ENCODE measurements at places on chromosomes 3 and 15.

GRCh38 chr15:78937132-78937739 is 7.6 kb downstream of the CTSH start:
- no peak for DNase-seq

DNA sequence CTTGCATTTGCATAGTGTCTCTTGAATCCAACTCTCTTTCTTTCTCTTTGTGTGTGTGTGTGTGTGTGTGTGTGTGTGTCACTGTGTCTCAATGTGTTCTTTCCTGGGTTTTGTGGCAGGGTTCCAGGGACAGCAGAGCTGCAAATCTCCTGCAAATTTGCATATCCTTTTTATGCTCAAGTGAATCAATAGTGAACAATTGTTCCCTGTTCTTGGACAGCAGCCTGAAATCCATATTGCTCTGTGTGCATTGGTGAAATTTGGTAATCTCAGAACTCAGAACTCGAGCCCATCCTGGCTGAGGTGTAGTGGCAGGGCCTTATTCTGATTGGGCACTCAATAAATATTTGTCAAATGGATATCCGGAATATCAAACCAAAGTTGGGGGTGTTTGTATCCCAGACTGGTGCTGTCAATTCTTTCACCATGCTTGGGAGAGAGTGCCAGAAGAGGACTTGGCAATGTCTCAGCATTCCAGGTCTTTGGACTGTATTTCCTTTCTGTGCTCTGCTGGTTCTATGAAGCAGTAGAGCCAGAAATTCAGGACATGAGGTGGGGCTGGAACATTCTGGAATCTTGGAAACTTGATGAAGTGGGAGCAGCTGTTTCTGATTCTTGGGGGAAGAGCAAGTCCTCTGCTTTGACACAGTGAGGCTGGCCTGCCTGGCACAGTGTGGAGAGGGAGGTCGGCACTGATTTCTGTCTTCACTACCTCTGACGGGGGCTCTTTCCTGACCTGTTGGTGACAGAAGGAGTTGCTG is 380.6 kb upstream of the C2CD4B start:
- DNase-seq: no peak

GRCh38 chr3:151439652-151440125 is 21.2 kb downstream of the IGSF10 start:
- DNase-seq: peak; percentile 15

DNA sequence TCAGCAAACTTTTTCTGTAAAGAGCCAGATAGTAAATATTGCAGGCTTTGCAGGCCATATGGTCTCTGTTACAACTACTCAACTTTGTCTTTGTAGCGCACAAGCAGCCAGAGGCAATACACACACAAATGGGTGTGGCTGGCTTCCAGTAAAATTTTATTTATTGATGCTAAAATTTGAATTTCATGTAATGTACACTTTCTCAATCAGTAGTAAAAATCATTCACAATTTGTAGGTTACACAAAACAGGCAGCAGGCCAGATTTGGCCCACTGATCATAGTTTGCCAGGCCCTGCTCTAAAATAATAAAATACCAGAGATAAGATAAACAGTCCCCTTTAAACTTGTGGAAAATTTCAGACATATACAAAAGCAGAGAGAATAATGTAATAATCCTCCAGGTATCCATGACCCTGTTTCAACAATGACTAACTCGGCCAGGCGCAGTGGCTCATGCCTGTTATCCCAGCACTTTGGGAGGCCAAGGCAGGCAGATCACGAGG is 330.3 kb downstream of the SHQ1 start:
- no peak for DNase-seq

GRCh38 chr3:169673521-169673920 is 10.0 kb upstream of the MECOM start:
- no peak for DNase-seq

DNA sequence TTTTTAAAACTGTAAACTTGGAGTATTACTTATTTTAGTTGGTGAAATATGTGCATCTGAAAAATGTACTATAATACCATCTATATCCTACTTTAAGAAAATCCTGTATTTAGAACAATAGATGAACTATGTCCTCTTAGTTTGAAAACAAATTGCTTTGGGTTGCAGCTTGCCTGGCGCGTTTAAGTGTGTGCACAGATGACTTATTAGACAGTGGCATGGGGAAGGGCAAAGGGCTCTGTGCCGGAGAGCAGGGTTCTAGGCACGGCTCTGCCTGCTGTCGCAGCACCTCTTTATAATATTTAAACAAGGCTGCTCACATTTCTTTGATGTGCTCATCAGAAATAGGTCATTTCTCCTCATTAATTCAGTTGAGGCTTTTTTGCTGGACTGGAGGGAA is 10.0 kb downstream of the PXK start:
- no peak for DNase-seq

GRCh38 chr3:164040991-164041390 is 1037.3 kb downstream of the SI start:
- DNase-seq: no peak

GRCh38 chr3:9314796-9315195 is 48.1 kb upstream of the THUMPD3 start:
- no peak for DNase-seq

- no peak for DNase-seq
Measured at GRCh38 chr3:37902674-37903073, 41.0 kb downstream of the CTDSPL start.

GRCh38 chr3:52442409-52443267 is 2.3 kb downstream of the SEMA3G start:
- no peak for DNase-seq

- no peak for DNase-seq
Measured at GRCh38 chr3:23254835-23255234, 51.7 kb downstream of the UBE2E2 start.

DNA sequence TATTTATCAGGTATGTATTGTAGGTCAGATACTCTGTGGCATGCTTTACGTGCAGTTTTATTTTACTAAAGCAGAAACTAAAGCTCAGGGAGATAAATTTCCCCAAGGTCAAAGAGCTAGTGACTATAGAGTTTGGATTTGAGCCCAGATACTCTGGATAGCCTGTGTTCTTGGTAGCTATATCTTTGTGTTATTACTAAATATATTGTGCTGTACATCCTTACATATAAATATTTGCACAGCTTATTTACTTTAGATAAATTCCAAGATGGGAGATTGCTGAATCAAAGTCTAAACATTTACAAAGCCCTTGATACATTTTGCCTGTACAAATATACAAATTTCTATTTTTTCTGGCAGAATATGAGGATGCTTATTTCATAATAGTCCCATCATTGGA is 660.9 kb upstream of the NAALADL2 start:
- DNase-seq: no peak

DNA sequence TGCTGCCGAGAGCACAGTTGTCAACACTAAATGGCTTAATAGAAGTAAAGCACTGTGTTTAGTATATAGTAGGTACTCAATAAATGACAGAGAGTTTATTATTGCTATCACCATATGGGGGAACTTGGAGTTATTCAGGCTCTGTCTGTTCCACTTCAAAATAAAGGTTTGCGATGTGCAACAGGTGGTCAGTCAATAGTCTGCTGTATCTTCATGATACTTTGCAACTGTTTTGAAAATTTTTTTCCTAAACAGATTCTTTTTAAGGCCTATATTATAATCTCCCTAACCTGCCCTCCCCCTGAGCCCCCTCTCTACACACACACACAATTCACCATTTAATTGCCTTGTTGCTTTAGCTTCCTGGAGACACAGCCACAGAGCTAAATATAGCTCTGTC is 164.7 kb upstream of the NR2F2 start:
- no peak for DNase-seq

- no peak for DNase-seq
Measured at GRCh38 chr15:97030251-97030650, 699.8 kb downstream of the NR2F2 start.

- DNase-seq: no peak
Measured at GRCh38 chr3:191743283-191743682, 282.3 kb downstream of the PYDC2 start.

DNA sequence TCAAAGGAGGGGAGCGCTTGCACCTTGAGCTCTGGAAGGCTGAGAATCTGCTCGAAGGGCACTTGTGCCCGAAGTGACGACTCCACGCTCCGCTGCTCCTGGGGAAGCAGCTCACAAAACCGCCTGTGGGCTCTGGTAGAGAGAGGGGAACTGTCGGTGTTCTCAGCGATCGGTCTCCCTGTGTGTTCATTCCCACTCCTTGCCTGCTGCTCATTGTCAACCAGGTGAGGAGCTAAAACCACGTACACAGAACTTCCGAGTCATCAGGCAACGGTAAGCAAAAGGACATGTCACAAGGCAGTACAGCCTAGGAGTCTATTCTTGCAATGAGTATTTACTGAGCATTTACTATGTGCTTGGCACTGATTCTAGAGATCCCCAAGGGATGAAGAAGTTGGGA is 1.5 kb downstream of the CIB1 start:
- DNase-seq: no peak

DNA sequence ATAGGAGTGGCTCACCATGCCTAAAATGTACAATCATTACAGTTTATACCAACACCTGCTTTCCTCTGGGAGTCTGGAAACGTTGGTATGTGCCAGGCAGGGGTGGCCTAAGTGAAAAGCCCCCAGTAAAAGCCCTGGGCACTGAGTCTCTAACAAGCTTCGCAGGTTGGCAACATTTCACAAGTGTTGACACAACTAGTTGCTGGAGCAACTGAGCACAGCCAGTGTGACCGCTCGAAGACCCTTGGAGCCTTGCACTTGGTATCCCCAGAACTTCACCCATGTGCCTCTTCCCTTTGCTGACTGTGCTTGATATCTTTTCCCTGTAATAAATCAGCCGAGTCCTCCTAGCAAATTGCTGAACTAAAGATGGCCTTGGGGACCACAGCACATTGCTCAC is 2.7 kb downstream of the RIOX2 start:
- DNase-seq: no peak

GRCh38 chr3:99648516-99648915 is 10.1 kb downstream of the COL8A1 start:
- DNase-seq: no peak

- no peak for DNase-seq
Measured at GRCh38 chr15:49038382-49038781, 7.9 kb downstream of the SECISBP2L start.

- DNase-seq: no peak
Measured at GRCh38 chr15:74265046-74265639, 29.0 kb downstream of the CCDC33 start.

DNA sequence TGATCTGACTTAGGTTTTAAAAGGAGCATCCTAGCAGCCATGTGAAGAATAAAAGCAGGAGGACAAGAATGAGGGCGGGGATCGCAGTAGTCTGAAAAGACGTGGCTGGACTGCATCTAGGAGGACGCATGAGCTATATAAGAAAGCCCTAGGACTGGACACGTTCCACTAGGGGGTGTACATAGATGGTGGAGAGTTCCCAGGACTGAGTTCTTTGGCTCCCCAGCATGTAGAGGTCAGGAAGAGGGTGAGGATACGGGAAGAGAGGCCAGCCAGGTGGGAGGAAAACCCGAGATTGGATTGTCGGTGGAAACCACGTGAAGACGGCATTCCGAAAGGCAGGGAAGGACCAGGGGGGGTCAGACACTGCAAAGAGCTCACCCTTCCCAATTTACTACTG is 64.2 kb upstream of the CFAP161 start:
- no peak for DNase-seq

- no peak for DNase-seq
Measured at GRCh38 chr3:186971578-186971977, 41.3 kb downstream of the ST6GAL1 start.

DNA sequence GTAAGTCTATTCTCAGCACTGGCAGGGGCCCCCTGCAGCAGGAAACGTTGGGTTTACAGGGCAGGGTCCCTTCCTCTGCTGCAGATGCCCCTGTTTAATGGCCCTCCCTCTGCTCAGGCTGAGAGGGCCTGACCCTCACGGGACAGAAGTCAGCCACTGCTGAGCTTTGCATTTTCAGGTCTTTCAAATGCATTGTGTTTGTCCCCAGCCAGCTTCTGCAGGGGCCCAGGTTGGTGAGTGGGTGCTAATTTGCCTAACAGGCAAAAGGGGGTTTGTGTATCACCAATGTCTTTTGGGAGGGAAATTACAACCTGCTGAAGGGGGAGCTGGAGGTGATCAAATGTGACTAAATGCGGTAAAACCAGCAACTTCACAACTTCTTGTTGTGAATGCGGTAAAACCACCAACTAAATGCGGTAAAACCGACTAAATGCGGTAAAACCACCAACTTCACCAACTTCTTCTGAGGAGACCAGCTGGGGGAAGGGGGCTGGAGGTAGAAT is 44.8 kb upstream of the UBE2E1 start:
- DNase-seq: no peak

DNA sequence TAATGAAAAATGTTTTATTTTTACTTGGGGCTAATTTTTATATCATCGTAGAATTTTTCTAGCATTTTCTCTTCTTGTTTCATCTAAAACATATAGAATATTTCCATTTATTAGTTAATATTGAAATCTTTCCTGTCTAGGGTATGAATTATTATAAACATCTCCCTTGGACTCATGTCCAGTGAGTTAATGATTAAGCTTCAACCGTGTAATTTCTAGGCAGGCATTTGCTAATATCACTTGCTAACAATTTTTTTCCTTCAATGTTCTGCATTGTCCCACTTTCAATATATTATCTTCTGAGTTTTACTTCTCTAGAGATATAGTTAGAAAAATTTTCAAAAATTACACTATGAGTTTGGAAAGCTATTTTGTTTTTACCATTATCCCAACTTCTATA is 1371.6 kb upstream of the EPHA6 start:
- no peak for DNase-seq

DNA sequence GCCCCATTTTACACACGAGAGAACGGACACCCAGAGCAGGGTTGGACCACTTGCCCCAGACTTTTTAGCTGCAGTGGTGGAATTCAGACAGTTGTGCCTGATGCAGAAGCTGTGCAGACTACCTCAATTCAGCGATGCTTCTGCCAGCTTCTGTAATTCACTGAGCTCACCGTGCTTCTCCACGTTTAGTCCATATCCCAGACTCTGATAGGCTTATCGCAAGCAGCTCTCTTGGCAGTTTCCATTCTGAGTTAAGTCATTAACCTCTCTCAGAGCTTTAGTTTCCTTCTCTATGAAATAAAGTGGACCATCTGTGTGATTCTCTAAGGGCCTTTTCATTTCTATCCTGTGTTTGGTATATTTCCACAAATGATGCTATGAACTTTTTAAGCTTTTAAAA is 37.1 kb downstream of the ABHD17C start:
- DNase-seq: no peak

DNA sequence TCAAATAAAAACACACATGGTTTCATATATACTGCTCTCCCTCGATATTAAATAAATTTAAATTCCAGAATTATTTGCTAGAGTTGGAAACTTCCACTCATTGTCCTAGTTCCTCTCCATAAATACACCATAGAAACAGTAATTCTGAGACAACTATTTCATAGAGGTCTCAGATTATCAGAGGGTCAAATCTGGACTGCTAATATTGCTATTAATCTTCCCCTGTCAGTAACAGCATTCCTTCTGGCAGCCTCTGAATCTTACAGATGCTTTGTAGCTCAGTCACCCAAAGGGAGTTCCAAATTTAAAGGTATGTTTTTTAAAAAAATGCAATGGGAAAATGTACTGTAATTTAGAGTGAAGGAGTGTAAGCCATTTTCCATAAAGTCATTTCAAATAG is 428.8 kb downstream of the PYDC2 start:
- no peak for DNase-seq

Measured in NCI-H1436 treated with DMSO at 0.1 percent for 48 hours (cell line).